Gastroesophageal sphincter (tissue), 4 donors: ENCODE measurements at places on chromosomes 7 and 10.

DNA sequence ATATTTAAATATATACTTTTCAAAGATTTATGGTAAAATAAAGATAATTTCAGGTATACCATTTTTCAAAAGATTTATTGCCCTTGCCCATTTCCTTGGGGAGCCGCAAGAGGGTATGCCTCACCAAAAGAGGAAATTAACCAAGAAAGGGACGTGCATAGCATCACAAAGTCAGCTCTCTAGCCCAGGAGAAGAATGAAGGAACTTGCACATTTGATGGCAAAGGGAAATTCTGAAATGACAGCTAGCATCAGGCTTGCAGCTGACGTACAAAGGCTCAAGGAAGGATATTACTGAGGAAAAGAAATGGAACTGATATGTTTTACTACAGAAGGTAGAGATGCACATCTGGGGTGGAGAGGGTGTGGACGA lies 93.6 kb upstream of the RSU1 start:
- no peak for ATAC-seq

- ATAC-seq: no peak
Measured at GRCh38 chr7:324011-324410, 34.0 kb downstream of the FOXL3 start.

- ATAC-seq: no peak
Measured at GRCh38 chr10:119477444-119477843, 65.1 kb downstream of the RGS10 start.

GRCh38 chr7:21927693-21928092 lies 18.0 kb downstream of the CDCA7L start:
- no peak for ATAC-seq

- ATAC-seq: no peak
Measured at GRCh38 chr7:80505900-80506500, 5.9 kb downstream of the GNAT3 start.

- no peak for ATAC-seq
Measured at GRCh38 chr10:1049425-1049958, 573 bp upstream of the IDI1 start.

- ATAC-seq: no peak
Measured at GRCh38 chr10:113692271-113692670, 12.6 kb downstream of the CASP7 start.

DNA sequence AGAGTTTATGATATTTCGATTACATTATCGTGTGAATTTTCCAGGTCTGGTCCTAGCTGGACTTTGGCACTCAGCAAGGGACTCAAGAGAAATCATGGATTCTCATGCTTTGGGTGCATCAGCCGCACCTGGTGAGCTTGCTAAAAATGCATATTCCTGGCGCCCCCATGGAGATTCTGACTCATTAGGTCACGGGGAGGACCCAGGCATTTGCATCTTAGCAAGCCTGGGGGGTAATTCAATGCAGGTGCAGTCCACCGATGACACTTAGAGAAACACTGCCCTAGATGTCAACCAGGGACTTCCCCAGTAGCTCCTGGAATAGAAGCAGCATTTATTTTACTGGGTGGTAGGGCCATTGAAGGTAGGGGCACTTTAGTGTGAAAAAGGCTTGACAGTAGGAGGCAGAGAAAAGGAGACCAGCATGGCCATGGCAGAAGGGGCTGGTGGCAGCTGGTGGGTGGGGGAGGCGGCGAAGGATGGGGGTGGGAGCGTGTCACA lies 29.9 kb upstream of the PDCD4 start:
- ATAC-seq: no peak

DNA sequence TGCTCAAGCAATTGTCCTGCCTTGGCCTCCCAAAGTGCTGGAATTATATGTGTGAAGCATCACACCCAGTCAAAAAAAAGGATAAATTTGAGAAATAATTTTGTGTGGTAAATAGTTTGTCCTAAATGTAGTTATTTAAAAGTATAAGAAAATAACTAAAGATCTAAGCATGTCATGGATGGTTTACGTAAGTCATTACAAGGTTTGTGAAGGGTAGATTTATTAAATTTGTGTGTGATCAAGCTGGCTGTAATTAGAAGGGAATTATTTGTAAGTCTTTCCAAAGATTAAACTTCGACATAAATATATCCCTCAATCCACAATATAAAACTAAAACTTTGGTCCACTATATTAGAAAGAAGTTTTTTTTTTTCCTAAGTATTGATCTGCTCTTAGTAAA lies 28.6 kb downstream of the ORC5 start:
- ATAC-seq: no peak

- ATAC-seq: no peak
Measured at GRCh38 chr10:64873959-64874358, 1352.8 kb downstream of the REEP3 start.

GRCh38 chr7:56062382-56062781 lies 1.7 kb upstream of the SUMF2 start:
- ATAC-seq: no peak

DNA sequence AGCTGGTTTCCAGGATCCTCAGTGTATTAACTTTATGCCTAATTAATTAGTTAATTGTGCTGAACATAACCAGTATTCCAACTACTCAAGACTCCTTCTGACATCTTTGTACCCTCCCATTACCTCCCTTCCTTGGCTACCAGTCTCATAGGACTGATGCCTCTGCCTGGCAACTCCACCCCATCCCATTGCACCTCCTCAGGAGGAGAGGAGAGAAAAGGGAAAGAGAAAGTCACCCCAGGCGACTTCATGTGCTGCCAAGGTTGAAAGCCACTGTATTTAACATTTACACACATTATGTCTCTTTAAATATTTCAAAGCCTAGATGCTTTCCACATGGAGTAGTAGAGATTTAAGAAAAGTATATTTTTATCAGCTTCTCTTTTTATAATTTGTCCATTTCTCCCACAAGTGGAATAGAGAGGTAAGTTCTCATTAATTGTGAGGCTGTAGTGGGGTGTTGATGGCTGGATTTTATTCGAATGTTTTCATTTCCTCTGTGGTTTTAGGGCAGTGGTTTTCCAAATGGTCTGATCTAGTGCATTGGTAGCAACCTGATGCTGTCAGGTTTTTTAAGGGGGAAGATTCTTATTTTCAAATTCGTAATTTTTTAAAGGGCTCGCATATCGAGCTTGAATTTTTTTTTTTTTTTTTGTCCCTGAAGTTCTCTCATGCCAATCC lies 148.0 kb downstream of the BICC1 start:
- ATAC-seq: no peak

DNA sequence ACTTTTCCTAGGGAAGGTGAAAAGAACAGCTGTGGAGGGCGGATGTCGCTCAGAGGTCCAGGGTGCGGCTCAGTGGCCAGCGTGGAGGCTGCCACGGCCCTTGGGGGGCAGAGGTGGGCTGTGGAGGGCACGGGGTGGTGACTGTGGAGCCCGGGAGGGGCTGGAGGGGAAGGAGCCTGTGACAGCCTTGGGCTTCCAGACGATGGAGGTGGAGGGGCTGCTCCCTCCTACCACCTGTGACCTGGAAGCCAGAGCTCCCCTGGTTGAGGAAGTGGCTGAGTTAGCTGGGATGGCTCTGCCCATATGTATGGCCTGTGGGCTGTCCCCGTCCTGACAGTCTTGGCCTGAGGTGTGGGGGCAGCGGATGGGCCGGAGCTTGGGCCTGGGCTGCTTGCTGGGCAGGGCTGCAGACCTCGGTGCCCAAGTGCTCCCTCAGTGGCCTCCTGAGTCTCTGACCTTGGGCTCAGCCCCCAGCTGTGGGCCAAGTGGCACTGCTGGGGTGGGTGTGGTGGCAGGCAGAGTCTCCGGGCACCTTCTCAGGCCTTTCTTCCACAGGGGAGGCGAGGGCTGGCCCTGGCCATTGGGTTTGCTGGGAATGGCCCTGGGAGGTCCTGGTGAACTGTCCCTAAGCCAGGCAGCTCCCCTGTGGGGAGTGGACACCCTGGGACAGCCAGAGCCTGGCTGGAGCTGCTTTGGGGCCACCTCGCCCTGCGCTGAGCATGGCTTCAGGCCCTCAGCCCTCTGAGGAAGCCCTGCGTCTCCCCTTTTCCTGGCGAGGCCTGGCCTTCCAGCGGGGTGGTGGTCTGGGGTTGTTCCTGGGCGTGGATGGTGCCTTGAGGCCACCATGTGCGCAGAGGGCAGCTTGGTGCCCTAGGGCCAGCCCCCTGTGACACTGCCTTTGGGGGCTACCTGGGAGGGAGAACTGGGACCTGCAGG lies 3.9 kb downstream of the BRI3 start:
- ATAC-seq: no peak

- ATAC-seq: no peak
Measured at GRCh38 chr10:100642295-100642994, 102.9 kb upstream of the PAX2 start.

DNA sequence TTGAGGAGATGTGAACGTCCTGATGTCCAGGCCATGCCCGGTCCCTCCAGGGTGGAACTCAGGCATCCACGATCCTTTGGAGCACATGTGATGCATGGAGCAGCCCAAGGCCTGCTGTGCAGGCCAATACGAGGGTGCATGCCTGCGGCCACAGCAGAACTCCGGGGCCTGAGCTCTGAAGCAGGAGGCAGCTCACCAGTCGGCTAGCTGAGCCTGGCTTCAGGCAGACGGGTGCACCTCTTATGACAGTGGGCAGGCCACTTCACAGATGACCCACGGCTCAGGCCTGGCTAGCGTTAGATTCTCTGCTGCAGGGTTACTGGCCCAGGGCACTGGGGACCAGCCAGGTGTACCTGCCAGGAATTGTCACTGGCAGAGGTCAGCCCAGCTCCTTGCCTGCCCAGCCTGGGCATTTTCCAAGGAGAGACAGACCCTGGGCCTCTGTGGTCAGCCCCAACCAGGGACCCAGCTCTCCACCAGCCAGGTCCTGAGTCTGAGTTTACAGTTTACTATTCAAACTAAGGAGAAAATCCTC lies 29.6 kb upstream of the INPP5A start:
- no peak for ATAC-seq

GRCh38 chr7:44348300-44348699 lies 22.9 kb upstream of the CAMK2B start:
- ATAC-seq: no peak

- no peak for ATAC-seq
Measured at GRCh38 chr7:11185179-11185815, 211.6 kb downstream of the PHF14 start.

GRCh38 chr10:4319870-4320367 lies 506.1 kb upstream of the AKR1E2 start:
- no peak for ATAC-seq

GRCh38 chr7:67604461-67605386 lies 608.1 kb downstream of the TYW1 start:
- ATAC-seq: no peak

- no peak for ATAC-seq
Measured at GRCh38 chr7:148527717-148528168, 62.8 kb upstream of the C7orf33 start.

DNA sequence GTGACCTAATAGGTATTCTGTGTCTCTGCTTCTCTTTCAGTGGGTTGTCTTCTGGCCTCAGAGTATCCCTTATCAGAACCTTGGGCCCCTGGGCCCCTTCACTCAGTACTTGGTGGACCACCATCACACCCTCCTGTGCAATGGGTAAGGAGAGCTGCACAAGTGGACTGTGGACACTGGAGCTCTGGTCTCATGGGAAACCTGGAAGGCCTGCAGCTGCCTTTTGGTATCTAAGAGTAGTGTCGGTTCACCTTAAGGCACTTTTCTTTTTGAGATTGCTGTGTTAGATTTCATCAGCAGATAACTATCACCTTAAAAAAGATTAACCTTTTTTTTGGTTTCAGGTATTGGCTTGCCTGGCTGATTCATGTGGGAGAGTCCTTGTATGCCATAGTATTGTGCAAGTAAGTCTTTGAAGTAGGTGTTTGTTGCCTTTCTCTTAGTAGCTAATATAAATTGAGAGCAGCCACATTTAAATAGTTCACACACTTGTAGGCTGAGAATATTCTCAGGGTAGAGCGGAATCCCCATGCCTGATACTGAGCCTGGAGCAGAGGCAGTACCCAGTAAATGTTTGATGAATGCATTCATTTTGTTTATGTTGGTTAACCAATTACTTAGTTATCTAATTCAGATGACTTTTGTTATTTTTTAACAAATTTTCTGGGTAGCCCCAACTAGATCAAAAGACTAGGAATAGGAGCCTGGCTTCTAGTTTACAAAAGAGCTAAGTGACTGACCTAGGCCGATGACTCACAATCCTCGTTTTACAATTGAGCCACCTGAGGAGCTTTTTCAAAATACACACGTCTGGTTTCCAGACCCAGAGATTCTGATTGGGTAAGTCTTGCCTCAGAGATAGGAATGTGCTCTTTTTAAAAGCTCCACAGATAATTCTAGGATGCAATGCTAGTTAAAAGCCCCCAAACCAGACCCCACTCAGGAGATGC lies 3.6 kb downstream of the TMEM254 start:
- ATAC-seq: no peak

- ATAC-seq: no peak
Measured at GRCh38 chr10:27297844-27298521, 57.4 kb upstream of the ACBD5 start.

DNA sequence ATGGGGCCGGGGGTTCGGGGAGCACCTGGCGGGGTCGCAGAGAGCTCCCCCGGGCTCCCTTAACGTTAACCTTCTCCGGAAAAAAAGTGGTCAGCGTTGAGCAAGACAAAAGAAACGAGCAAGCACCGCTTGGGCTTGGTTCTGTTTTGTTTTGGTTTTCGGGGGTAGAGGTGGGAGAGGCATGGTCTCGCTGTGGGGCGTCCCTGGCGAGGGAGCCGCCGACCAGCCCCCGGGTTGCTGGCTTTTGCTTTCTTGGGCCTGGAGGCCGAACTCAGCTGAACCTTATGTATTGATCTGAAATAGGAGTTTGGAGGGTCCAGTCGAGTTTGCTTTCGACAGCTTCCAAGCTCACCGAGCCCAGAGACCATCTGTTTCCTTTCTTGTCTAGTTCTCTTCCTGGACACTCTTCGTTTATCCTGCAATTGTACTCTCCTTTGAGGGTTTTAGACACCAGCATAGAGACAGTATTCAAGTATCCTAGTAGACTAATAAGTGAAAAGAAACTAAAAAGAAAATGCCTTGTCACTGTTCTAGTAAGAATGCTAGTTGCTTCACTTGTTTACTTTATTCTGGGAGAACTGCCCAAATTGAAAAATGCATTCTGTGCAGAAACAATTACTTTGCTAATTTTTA lies 980 bp downstream of the FHIP2A start:
- ATAC-seq: peak; percentile 16

DNA sequence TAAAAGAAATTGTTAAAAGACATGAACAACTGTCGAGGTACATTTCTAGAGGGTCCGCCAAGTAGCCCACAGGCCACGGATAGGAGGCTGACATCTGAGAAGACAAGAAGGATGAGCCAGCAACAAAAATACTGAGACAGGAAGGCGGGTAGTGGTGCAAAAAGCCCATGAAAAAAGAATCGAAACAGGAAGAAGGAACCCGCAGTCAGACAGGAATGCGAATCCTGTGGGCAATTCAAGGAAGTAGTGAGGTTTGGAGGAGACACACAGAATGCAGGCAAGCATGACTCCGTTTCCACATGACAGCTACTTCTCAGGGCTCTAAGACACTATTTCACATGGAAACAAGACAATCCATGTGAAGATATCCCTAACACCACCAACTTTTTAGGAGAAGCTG lies 125.2 kb downstream of the DOCK4 start:
- peak; percentile 54 for ATAC-seq

DNA sequence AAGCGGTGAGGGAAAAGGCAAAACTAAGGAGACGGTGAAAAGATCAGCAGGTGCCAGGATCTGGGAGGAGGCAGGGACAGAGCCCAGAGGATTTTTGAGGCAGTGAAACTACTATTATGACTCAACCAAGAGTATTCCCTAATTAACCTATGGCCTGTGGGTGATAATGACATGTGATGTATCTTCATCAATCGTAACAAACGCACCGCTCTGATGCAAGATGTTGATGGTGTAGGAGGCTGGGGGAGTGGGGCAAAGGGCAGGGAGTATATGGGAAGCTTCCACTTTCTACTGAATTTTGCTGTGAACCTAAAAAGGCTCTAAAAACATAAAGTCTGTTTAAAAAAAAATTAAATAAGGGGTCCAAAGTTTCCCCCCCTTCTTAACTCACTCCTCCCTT lies 25.5 kb upstream of the EZH2 start:
- no peak for ATAC-seq

GRCh38 chr7:111076205-111076604 lies 14.7 kb upstream of the LRRN3 start:
- ATAC-seq: no peak
